Dorsolateral prefrontal cortex (tissue), 122 donors: ENCODE measurements at places on chromosomes 3 and 15. TPM values are rescaled to one million over a fixed set of nuclear protein-coding genes. Genes with fewer than 3 reads are reported as not detected.

AADACL2 gene
- total RNA-seq, result not detected

IQCF2 gene
- total RNA-seq, result not detected

DHFR2 gene
- total RNA-seq, result 9.2 TPM

NFKBIZ gene
- 20.4 TPM for total RNA-seq

PATL2 gene
- not detected for total RNA-seq

ATP8B4 gene
- total RNA-seq, result 12.4 TPM

ZNF662 gene
- total RNA-seq, result 17.4 TPM

HSPBAP1 gene
- 16.6 TPM for total RNA-seq

GOLIM4 gene
- 45.6 TPM for total RNA-seq

PIGZ gene
- 20.9 TPM for total RNA-seq

IL17RC gene
- 22.6 TPM for total RNA-seq

CPNE9 gene
- total RNA-seq, result 28.5 TPM

FAM107A gene
- 797 TPM for total RNA-seq

SLC2A2 gene
- total RNA-seq, result not detected

ADGRG7 gene
- total RNA-seq, result not detected

- DNase-seq, result no peak
These were observed 89.5 kb upstream of the UBE2E2 start for GRCh38 chr3:23113455-23114171.

GRCh38 chr15:50854601-50855490 is 53.6 kb upstream of the AP4E1 start:
- DNase-seq, result no peak

DNA sequence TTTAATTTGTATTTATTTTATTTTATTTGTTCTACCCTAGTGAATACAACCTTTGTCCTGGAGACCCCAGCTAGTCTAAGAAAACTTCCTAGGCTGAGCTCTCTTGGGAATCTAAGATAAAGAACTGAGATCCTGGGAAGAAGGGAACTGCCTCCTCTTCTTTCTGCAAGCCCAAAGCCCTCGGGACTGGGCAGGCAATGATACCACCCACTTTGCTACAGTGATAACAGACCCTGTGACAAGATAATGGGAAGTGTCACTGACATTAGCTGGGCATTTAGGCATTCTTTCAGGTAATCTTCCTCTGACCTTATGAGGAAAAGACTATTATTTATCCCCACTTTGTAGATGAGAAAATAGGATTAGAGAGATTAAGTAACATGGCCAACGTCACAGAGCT is 15.1 kb downstream of the TYRO3 start:
- no peak for DNase-seq

DNA sequence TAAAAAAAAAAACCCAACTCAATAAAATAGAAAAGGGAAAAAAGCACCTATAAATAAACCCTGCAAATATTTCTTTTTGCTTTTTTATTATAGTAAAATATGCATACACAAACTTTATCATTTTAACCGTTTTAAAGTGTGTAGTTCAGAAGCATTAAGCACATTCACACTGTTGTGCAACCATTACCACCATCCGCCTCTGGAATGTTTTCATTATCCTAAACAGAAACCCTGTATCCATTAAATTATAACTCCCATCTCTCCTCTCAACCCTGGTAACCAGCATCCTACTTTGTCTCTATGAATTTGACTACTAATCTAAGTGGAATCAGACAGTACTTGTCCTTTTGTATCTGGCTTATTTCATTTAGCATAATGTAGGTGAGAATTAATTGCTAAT is 15.0 kb downstream of the CDCP1 start:
- no peak for DNase-seq

GRCh38 chr15:89340573-89340972 is 5.9 kb upstream of the POLG start:
- DNase-seq, result no peak

- no peak for DNase-seq
These were observed 162.5 kb downstream of the CADPS start for GRCh38 chr3:62712746-62713145.

DNA sequence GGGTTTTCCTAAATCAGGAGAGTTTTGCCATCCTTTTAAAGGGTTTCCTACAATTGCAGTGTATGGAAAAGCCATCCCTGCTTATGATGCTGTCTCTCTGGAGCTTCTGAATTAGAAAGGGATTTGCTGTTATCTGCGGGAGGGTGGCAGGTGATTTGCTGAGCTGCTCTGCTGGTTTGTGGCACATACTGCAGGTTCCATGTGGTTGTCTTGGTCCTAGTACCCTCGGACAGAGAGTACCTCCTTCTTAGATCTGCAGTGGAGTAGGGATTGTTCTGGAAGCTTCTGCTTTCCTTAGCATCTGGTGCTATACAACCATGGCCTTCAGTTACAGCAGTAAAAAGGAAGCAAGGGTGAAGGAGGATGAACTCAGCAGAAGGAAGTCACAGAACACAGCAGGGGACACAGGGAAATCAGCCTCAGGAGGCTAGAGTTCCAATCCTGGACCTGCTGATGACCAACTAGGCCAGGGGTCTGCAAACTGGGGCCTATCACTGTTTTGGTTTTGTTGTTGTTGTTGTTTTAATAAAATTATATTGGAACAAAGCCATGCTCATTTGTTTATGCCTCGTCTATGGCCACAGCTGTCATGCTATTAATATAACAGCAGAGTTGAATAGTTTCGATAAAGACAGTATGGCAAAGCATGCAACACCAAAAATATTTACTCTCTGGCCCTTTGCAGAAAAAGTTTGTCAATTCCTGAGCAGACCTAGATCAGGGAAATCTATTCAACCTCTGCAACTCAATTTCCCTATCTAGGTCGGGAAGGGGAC is 39.5 kb downstream of the STARD5 start:
- no peak for DNase-seq

GRCh38 chr3:60707452-60708020 is 543.7 kb downstream of the FHIT start:
- DNase-seq, result no peak

DNA sequence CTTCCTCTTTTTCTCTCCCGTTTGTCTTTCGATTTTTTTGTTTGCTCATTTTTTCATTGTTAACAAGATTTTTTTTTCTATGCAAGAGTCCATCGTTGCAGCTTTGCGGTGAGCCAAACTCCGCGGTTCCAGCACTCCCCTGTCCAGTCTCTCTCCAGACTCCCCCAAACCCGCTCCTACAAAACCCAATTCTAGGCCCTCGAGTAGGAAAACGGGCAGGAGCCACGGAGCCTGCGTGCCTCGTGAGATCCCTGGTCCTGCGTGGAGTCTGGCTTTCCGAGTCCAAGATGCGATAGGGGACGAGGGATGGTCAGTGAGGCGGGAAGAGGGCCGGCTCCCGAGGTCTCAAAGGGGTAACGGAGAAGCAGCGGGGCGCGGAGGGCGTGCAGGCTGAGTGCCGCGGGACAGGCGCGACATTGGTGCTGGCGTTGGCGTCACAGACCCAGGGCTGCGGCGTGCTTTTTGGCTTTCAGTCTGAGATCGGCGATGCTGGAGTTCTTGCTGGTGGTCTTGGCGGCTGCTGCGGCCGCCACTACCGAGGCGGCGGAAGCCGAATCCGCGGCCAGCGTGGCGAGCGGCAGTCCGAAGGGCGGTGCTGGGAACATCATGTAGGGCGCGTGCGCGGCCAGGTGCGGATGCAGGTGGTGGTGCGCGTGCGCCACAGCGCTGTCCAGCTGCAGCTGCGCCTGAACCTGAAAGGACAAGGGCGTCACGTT is 8.5 kb downstream of the SHOX2 start:
- no peak for DNase-seq

- DNase-seq, result no peak
These were observed 187.7 kb upstream of the SLC24A5 start for GRCh38 chr15:47932951-47933641.

DNA sequence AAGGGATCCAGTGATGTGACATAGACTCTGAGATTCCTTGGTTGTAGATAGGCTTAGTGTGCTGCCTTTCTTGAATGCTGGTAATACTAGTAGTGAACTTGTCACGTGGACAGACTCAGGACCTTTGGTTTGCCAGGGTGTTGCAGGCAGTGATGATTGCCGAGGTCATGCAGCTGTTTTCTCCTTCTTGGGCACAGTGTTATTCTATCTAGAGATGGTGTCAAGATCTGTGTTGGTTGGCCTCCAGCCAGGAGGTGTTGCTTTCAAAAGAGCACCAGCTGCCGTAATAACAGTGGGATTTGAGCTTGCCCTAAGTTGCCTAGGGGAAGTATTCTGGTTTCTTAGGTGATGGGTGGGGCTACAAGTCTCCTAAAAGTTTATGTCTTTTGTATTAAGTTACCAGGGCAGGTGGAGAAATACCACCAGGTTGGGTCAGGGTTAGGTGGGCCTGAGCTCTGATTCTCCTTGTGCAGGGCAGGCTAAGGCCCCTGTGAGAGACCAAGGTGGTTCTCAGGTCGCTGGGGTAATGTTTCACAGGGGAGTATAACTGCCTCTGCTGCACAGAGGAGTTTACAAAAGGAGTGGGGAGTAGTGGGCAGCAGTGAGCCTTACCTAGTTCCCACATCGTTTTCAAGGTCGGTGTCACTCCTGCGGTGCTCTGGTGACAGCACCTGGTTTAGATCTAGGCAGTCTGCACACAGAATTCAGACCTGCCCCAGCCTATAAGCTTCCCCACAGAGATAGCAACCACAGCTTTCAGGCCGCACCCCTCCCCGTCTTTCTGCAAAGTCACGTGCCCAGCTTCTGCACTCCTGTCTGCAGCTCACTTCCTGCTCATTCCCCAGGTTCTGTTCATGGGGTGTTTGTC is 350.3 kb downstream of the DOCK3 start:
- DNase-seq, result no peak

GRCh38 chr3:40997711-40998519 is 201.4 kb upstream of the CTNNB1 start:
- DNase-seq, result no peak

- no peak for DNase-seq
These were observed 16.3 kb upstream of the EMC3 start for GRCh38 chr3:10002951-10003350.

DNA sequence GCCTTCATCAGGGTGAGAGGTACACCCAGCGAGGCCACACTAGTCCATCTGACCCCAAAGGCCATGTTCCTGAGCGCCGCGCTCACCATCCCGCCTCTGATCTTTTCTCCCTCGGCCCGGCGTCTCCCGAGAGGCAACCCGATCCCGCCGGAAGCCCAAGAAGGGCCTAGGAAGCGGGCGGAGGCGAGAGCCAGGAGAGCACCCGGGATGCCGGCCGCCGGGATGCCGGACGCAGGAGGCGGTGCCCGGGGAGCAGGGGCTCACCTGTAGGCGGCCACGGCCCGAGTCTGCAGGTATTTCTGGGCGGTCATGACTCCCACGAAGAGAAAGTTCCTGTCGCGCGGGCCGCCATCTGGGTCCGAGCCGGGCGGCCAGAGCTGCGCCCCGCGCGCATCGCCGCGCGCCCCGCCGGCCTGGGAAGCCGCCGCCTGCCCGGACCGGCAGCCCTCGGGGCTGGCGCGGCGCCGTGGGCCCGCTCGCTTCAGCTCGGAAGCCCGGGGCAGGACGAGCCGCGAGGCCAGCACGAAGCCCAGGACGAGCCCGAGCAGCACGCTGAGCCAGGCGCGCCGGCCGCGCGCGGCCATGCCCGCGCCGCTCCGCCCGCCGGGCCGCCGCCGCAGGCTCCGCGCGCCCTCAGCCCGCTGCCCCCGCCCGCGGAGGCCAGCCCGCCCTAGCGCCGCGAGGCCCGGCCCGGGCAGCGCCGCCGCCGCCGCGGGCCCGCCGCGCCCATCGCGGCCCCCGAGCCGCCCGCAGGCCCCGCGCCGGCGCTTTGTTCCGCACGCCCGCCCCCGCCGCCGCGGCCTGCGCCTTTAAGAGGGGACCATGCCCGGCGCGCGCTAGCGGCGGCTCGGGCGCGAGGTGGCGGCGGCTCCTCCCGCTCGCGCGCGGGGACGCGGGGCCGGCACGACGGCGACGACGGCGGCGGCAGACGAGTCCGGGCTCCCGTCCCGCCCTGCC is 697 bp downstream of the CHSY1 start:
- DNase-seq, result peak; percentile 60

GRCh38 chr15:100438570-100438969 is 90.2 kb downstream of the CERS3 start:
- DNase-seq, result peak; percentile 76

GRCh38 chr3:142785996-142786395 is 62.2 kb downstream of the TRPC1 start:
- DNase-seq, result no peak

GRCh38 chr3:24440760-24441464 is 53.7 kb downstream of the THRB start:
- DNase-seq, result no peak

GRCh38 chr3:132784502-132785025 is 62.4 kb upstream of the NPHP3 start:
- DNase-seq, result no peak

DNA sequence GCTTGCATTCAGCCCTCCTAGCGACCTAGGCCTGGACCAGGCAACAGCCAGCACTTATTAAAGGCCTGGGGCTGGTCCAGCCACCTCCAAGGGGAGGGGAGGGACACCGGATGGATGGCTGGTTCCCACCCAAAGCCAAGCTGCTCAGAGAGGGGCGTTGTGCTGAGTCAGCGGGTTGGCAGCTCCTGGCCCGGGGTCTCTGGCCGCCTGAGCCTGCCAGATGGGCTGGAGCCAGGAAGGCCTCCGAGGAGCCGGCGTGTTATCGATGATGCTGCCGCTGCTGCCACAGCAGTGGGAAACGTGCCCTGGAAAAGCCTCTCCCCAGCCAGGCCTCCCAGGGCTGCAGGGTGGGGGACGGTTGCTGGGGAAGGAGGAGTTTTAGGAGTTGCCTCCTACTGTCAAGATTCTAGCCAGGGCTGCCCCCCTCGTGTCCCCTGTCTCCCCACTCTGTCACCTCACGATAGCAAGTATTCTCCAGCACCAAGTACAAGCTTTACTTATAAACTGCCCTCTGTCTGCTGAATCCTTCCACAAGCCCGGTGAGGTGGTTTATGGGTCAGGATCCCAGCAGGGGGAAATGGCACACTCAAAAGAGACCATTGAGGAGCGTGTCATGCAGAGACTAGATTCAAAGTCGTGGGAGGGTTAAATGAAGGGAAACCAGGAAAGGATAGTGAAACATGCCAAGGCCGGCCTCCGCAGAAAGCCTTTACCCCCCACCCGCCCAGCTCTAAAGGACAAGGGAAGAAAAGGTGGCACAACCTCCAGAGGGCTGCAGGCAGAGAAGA is 43.2 kb upstream of the TSEN2 start:
- no peak for DNase-seq

DNA sequence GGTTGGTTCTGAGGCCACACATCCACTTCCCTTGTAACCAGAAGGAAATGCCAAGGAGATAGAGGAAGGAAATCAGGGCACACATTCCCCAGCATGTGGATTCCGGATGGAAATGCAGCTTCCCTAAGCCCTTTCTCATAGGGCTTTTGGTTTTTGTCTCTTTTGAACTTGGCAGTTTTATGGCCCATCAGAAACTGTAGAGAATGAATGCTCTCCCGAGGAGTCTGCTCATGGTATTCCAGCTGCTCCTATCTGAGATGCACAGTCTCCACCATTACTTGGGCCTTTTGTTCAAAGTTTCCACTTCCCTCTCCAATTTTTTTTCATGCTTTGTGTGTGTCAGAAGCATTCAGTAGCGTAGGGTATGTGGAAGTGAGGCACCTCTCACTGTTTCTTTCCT is 21.2 kb downstream of the XYLB start:
- no peak for DNase-seq

GRCh38 chr3:117168896-117169295 is 459.3 kb downstream of the TUSC7 start:
- DNase-seq, result no peak

GRCh38 chr3:50573566-50574443 is 4.5 kb downstream of the HEMK1 start:
- no peak for DNase-seq

- no peak for DNase-seq
These were observed 214.3 kb upstream of the ADAMTS9 start for GRCh38 chr3:64901986-64902516.

- no peak for DNase-seq
These were observed 17.8 kb upstream of the IQCF6 start for GRCh38 chr3:51796854-51797253.

- peak; percentile 12 for DNase-seq
These were observed 95.2 kb upstream of the PLCL2 start for GRCh38 chr3:16789344-16790120.
